ENCODE measurements at places on chromosomes 1 and 21. TPM values are rescaled to one million over a fixed set of nuclear protein-coding genes. Genes with fewer than 3 reads are reported as not detected.

The IFNLR1 gene
- under 0.01 TPM for total RNA-seq

The SPATA45 gene
- not detected for total RNA-seq

The SMIM1 gene
- 3.3 TPM for total RNA-seq

The OR2AK2 gene
- 0.34 TPM for total RNA-seq

The KRTAP19-4 gene
- total RNA-seq = not detected

The MIXL1 gene
- total RNA-seq = under 0.01 TPM

The AVPR1B gene
- not detected for total RNA-seq

The CELA3A gene
- not detected for total RNA-seq

The FOXD2 gene
- not detected for total RNA-seq

The IER5 gene
- 22.4 TPM for total RNA-seq

The SYT14 gene
- total RNA-seq = 36.1 TPM

The GBP1 gene
- total RNA-seq = 51.3 TPM

The PADI4 gene
- not detected for total RNA-seq

The C1orf105 gene
- total RNA-seq = not detected

The CTH gene
- 18.6 TPM for total RNA-seq

The IQGAP3 gene
- 31.6 TPM for total RNA-seq

The PLA2G2F gene
- not detected for total RNA-seq

The USH2A gene
- total RNA-seq = 3.2 TPM

The ID3 gene
- total RNA-seq = 4.0 TPM

The CYP4A22 gene
- total RNA-seq = not detected

The CD53 gene
- not detected for total RNA-seq

The FAM167B gene
- total RNA-seq = 30.3 TPM

The FAM72A gene
- total RNA-seq = 11.0 TPM

The AMY1B gene
- total RNA-seq = not detected

The MAB21L3 gene
- under 0.01 TPM for total RNA-seq

The GNAT2 gene
- total RNA-seq = not detected

The OR2T29 gene
- total RNA-seq = not detected

The TTC34 gene
- 0.15 TPM for total RNA-seq

The HAPLN2 gene
- 0.15 TPM for total RNA-seq

The SLC9C2 gene
- total RNA-seq = not detected

The KRTAP19-3 gene
- total RNA-seq = not detected

The AJAP1 gene
- total RNA-seq = not detected
